Fibroblast of lung (primary cell): ENCODE measurements at places on chromosomes 3 and 15. TPM values are rescaled to one million over a fixed set of nuclear protein-coding genes. Genes with fewer than 3 reads are reported as not detected.

The SLC9C1 gene
- under 0.01 TPM in 1 of 2 replicates, not detected in the other for total RNA-seq

DNA sequence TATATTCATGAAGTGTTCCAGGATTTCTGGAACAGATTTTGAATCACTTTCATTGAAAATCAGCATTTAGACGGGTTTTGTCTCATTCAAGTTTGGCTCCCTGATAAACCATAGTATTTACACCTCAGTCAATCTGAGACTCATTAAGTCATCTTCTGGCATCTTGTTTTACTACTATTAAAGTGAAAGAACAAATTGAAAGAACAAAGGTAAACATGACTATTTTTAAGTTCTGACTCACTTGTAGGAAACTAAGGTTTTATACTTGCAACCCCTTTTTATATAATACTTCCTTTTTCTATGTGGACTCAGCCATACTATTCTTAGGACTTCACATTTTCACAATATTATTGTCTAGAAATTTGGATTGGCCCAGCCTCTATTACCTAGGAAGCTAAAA is 854.4 kb downstream of the SQOR start:
- no peak for DNase-seq

DNA sequence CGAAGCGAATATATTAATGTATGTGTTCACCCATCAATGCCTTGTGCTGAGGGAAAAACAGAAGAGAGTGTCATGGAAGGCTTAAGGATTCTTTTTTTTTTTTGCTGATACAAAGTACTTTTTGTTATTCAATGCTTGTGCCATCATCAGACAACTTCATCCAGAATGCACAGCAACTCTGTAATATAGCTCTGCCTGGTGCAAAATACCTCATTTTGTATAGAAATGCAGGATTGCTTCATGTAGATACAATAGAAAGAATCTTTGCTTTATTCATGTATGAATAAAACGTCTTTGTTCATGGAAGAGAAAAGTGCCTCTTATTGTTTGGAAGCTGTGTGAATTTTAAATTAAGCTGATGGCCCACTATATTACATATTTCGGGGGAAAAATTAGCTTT is 62.9 kb downstream of the SH3GL3 start:
- no peak for DNase-seq

GRCh38 chr15:101162701-101163483 is 89.0 kb downstream of the CHSY1 start:
- DNase-seq: no peak

DNA sequence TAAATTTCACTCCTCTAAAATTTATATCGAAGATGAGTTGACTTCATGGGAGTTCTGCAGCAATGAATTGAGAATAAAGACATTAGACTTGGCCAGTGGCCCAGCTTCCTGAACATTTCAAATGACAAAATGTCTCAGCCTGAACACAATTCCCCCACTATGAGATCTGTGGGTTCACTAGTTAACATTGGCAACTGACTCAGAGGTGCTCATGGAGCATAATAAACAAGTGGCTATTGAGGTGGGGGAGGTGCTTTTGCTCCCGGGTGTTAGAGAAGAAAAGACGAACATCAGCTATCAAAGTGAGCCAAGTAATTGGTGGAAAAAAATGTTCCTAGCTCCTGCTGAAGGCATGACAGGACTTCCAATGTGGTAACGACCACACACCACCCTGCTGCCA is 6.3 kb downstream of the ATP13A4 start:
- DNase-seq: no peak
